Activated CD8-positive, alpha-beta memory T cell treated with anti-CD3 and anti-CD28 coated beads for 4 hours (primary cell): ENCODE measurements at places on chromosomes 7 and 10.

GRCh38 chr10:68284062-68285001 lies 47.5 kb upstream of the HNRNPH3 start:
- DNase-seq = no peak

DNA sequence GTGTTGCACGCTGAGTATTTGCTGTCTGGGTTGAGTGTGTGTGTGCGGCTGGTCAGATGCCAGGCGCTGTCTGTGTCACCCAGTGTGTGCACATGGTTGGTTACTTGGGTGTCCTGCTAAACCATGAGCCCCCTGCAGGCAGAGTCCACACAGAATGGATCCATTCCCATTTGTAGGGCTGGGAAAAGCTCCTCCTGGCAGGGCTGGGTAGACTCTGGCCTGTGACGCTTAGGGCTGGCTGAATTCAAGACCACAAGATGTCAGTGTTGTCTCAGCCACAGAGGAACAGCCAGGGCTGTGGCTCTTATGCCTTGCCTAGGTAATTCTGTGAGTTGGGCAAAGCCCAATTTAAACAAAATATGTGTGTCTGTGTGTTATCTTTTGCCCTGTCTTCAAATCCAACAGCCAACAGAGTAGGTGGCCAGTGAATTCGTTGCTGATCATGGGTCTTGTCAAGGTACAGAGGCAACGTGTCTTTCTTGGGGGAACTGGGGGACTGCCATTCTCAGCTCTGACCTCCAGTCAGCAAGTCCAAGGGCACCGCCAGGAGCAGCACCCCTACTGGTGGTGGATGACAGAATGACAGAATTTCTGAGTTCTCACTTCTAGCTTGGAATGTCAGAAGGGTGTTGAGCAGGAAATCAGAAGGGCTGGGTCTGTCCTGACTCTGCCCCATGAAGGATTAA lies 285.1 kb downstream of the CCSER2 start:
- no peak for DNase-seq

- DNase-seq = no peak
Observed at GRCh38 chr10:843703-844102, 87.8 kb downstream of the LARP4B start.

DNA sequence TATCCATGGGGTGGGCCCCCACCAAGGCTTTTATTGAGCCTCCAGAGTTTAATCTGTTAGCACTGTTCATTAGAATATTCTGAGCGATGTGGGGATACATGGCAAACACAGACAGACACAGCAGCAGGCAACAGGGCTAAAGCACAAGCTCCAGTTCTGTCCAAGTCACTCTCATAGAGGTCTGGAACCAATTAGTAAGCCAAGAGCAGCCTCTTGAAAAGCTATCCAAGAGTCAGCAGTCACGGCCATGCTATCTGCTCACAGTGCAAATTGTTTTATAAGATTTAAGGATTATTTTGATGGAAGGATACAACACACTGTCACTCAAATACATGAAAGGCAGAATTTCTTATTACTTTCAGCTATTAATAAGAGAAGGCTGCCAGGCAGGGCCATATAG lies 86.4 kb upstream of the DGKB start:
- DNase-seq = no peak

DNA sequence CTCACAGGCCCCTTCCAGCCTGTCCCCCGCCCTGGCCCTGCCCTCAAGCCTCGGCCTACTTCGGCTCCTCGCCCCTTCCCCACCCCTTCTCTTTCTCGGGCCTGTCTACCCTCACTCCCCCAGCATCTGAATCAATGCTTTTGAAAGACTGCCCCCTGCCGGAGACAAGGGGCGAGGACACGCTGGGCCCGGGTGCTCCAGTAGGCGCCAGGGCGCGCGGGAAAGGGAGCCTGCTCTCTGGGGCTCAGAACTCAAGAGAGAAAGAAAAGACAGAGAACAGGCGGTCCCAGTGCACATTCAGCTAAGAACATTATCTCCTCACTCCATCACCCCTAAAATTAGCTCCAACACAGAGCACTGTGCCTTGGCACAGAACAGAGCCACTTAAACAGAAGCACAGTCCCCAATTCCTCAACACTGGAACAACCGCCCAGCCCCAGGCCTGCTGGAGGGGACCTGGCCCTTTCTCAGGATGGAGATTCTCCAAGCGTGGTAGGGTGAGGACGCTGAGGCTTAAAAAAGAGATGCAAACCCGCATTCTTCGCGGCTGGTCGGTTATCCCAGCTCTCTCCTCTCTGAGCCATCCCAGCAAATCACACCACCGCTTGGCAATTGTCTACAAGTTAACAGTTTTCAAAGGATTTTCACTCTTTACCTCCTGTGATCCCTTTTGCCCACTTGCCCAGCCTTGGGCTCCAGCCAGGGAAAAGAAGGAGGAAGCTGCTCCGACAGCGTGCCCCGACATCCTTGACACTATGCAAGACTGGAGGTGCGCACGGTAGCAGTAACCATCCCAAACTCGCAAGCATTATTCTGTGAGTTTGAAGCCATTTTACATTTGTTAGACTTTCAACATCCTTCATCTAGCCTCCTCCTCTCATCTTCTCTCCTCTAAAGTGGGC lies 2.1 kb downstream of the GIGYF1 start:
- peak; percentile 61 for DNase-seq

DNA sequence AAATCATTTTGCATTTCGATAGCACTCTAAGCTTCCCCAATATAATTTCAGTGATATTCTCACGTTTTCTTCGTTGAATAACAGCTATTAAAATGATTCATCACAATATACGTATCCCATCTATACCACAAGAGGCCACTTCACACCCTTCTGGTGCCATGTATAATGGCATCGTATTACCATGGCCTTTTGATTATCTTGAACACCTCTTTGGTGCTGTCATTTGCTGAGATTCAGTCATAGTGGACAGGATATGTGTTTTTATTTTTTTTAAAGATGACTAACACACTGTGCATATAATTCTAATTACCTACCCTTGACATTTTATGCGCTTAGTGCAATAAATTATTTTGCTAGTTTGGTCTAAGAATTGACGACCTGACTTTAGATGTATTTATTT lies 6.7 kb upstream of the INSYN2A start:
- no peak for DNase-seq

DNA sequence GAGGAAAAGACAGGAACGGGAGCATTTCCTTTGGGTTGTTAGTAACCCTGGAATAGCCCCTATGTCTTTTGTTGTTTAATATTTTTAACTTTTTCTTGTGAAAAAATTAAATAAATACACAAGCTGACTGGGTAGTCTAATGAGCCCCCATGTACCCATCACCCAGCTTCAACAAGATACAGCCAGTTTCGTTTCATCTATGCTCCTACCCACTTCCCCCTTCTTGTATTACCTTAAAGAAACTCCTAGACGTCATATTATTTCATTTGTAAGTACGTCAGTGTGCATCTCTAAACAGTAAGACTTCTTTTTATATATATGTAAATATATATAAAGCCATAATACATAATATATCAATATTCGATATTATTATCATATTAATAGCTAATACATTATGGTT lies 42.8 kb upstream of the NUB1 start:
- DNase-seq = no peak

- no peak for DNase-seq
Observed at GRCh38 chr7:118057404-118057803, 126.6 kb upstream of the LSM8 start.
